ENCODE measurements at places on chromosomes 3 and 15.

DNA sequence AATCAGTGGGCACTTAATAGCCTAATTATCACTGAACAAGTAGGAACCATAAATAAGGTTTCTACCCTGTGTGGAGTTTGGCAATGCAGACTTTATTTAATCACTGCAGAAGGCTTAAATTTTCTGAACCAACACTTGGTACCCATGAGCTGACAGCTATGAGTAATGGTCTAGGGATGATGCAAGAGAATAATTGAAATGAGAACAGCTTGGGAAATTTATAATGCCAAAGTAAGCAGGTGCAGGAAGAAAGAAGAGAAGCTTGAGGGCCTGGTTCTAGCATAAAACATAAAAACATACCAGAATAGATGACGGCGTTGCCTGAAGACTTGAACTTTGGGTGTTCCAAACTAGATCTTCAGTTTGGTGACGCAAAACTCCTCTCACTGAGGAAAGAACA lies 67.0 kb downstream of the IMPG2 start:
- DNase-seq, result no peak

GRCh38 chr3:121431726-121432517 lies 113.9 kb downstream of the POLQ start:
- DNase-seq, result no peak

DNA sequence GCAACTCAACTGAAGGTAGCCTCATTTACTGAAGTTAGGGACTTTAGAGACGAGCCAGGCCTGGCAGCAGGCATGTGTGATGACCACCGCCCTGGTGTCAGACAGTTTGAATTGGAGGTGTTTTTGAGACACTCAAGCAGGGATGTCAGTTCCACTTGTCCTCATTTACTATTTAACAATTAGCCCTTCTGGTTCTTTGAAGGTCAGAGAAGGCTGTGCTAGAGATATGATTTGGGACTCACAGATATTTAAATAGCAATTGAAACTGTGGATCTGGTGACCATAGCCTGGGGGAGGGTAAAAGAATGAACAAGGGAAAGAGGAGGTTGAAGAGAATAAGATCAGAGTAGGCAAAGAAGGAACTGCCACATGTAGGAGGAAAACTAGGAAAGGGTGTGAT lies 74.6 kb downstream of the REC114 start:
- DNase-seq, result no peak

- DNase-seq, result no peak
Measured at GRCh38 chr3:108062051-108062450, 28.8 kb downstream of the CD47 start.

- DNase-seq, result no peak
Measured at GRCh38 chr3:158918451-158918850, 116.6 kb downstream of the MFSD1 start.

DNA sequence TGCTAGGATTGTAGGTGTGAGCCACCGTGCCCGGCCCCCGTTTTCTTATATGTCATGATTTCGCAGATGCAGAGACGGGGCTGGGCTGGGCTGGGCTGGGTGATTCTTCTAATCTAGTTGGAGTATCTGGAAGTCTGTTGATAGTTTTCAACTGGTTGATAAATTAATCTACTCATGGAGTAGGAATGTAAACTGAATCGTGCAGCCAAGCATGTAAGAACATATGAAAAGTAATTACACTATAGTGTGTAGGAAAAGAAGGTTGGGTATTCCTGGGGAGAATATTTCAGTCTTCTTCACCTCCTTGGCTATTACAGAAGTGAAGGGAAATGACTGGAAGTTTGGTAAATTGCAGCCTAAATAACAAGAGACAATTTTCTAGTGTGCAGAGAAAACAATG lies 82.6 kb upstream of the MAGI1 start:
- no peak for DNase-seq

- no peak for DNase-seq
Measured at GRCh38 chr3:70737666-70738290, 425.3 kb upstream of the MDFIC2 start.

DNA sequence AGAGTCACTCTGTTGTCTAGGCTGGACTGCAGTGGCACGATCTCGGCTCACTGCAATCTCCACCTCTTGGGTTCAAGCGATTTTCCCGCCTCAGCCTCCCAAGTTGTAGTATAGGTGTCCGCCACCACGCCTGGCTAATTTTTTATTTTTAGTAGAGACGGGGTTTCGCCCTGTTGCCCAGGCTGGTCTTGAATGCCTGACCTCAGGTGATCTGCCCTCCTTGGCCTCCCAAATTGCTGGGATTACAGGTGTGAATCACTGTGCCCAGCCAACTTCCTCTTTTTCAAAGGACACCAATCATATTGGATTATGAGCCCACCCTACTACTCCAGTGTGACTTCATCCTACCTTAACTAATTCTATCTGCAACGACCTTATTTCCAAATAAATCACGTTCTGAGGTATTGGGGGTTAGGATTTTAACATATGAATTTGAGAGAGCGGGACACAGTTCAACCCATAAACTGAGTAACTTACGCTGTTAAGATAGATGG lies 3.2 kb downstream of the ISG20 start:
- no peak for DNase-seq

DNA sequence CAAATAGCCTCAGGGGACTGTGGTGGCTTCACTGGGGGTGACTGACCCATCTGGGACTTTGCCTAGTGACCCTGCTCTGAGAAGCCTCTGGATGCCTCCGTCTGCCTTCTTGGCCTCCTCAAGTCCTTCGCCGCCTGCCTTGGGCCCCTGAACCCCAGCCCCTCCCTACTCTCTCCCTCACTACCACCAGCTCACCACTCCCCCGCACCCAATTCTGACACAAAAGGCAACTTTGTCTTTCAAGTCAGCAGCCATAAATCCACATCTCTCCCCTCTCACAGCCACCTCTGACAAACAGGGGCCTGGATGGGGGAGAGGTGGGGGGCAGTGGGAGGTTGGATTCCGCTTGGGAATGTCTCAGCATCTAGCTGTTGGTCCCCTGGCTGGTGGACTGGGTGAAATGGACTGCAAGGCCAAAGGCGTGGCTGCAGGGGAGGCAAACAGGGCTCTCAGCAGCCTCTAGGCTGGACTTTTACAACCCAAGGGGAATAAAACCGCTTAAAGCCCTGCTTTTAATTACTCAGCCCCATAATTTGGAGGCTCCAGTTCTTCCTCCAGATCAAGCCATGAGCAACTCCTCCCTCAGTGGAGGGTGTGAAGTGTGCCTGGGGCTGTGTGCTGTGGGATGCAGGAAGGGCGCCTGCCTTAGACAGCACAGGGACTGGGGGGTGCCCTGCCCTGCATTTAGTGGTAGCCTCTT lies 33.4 kb downstream of the IGDCC3 start:
- no peak for DNase-seq

DNA sequence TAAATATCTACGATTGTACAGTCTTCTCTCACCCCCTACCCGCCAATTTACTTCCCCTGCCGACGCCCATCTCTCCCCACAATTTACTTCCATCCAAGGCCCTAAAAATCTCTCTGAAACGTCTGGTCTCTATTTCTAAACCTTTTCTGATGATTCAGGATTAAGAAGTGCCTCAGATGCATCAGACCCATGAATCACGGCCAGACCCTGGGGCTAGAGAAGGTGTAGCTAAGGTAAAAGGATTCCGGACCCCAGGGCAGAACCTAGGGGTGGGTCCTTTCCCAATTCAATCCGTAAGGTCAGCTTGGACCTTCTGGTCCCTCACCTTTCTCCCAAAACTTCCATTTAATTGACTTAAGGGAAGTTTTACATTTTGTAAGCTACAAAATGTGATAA lies 46.4 kb downstream of the LRIG1 start:
- no peak for DNase-seq

GRCh38 chr3:73298243-73299183 lies 237.1 kb downstream of the EBLN2 start:
- no peak for DNase-seq

- DNase-seq, result no peak
Measured at GRCh38 chr15:77808075-77808474, 175.4 kb upstream of the LINGO1 start.

- peak; percentile 97 for DNase-seq
Measured at GRCh38 chr3:195270817-195271409, at the start of gene XXYLT1. Gene XXYLT1 (minus strand): TSS chr3:195271159. CDS start chr3:195271058, 101 bp downstream.

GRCh38 chr15:66940368-66940767 lies 125.0 kb upstream of the SMAD3 start:
- no peak for DNase-seq

- peak; percentile 77 for DNase-seq
Measured at GRCh38 chr3:150721285-150722130, 17.8 kb upstream of the ERICH6 start.

DNA sequence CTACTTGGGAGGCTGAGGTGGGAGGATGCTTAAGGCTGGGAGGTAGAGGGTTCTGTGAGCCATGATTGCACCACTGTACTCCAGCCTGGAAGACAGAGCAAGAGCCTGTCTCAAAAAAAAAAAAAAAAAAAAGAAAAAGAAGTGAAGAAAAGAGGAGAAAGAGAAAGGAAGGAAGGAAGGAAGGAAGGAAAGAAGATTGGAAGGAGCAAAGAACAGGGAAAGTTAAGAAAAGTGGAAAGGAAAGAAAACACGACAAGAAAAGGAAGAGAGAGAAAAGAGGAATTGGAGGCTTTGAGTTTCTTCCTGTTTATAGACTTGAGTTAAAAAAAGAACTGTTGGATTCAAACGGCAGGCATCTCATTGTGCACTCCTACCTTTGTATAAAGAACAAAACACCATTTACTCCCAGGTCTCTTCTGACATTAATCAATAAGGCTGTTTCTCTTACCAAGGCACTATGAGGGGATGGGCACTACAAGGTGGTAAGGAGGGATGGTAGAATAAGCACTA lies 73.5 kb downstream of the EDEM1 start:
- DNase-seq, result no peak

DNA sequence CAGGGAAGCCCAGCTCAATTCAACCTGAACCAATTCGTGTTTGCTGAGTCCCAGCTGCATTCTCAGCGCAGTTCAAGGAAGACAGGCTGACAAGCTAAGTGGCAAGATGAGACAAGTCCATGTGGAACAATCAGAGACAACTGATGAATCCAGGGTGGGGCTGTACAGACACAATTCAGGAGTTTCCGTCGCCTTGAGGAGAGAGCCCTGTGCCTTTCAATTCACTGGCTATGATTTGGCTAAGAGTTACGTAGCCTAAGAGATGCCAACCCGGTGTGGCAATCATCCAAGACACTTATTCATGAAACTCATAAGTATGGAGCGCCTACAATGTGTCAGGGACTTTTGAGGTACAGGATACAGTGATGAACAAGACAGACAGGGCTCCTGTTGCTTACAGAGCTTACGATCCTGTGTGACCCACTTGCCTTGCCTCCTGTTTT lies 15.5 kb upstream of the ZBED2 start:
- DNase-seq, result no peak

DNA sequence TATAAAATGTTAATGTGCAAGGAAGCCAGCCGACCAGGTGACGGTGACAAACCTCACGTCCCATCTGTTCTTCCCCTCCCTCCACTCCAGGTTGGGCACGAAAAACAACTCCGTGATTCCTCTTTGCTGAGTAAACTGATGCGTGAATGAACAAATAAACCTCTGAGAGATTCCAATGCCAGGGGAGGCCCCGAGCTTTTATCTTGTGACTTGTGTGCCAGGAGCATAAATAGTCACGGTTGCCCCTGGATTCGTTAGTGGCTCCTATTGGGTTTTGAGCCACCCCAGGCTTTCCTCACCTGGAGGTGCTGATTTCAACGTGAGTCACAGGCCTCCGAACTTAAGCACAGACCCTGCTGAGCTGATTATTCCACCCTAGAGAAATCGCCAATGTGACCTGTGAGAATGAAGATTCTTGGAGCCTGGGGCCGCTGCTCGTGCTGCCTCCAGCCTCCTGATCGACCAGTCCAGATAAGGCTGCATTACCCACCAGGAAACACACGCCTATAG lies 119.2 kb downstream of the SHQ1 start:
- no peak for DNase-seq

DNA sequence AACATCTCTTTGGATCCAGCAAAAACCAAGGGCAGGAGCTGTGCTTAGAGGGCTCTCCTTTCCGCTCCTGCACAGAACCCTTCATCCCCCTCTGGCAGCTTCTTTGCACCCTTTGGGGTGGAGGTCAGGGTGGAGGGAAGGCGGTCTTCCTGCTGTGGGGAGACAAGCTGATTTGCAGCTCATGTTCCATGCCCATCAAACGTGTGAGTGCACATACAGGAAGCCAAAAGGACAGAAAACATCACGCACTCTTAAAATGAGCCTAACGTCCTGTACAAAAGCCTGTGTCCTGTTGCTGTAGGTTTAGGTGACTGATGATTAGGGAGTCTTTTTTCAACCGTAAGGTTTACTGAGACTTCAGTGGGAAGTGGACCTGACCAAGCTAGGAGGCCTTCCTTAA lies 195.2 kb downstream of the PLCL2 start:
- DNase-seq, result no peak

GRCh38 chr3:56800130-56800831 lies 1.5 kb downstream of the ARHGEF3 start:
- no peak for DNase-seq

DNA sequence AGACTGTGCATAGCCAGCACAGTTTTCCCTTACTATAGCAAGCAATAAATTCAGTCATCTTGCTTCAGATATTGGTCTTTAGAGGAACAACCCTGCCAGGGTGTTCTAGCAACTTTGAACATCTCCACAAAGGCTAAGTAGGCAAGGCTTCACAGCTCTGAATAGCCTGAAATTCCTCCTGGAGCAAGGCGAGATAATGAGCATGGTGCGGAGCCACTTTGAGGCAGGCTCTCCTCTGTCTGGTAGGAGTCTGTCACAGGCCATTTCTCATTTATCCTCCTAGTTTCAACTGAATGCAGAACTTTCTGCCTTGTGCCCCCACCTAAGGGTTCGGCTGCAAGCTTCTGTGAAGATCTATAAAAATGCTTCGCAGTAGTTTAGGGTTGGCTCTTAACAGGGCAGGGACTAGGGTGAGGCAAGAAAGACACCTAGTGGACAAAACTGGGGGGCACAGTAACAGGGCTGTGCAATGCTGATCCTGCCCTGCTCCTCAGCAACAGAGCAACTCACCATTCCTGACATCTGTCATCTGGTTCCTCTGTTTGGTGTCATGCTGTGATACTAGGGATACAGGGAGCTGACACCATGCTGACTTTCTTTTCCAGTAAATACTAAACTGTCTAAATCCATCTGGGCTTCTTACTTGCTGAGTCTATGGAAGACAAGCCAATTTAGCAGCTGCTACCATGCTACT lies 16.6 kb upstream of the EHHADH start:
- peak; percentile 64 for DNase-seq

- DNase-seq, result no peak
Measured at GRCh38 chr15:40142428-40142827, 18.4 kb upstream of the BUB1B start.

GRCh38 chr3:134249935-134250716 lies 533 bp downstream of the RYK start:
- DNase-seq, result peak; percentile 79

GRCh38 chr3:44926921-44927320 lies 49.1 kb downstream of the ZDHHC3 start:
- no peak for DNase-seq

GRCh38 chr3:5285439-5285838 lies 97.9 kb downstream of the EDEM1 start:
- DNase-seq, result no peak
